ENCODE measurements at places on chromosomes 7 and 10.

DNA sequence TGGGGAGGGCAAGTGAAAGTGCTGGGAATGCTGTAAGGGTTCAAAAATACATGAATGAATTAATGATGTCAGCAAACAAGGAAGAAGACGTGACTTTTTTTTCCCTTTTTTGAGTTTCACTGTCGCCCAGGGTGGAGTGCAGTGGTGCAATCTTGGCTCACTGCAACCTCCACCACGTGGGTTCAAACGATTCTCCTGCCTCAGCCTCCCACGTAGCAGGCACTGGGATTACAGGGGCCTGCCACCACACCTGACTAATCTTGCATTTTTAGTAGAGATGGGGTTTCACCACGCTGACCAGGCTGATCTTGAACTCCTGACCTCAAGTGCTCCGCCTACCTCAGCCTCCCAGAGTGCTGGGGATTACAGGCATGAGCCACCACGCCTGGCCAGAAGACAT lies 30.0 kb downstream of the DENND10 start:
- peak; percentile 74 for DNase-seq

DNA sequence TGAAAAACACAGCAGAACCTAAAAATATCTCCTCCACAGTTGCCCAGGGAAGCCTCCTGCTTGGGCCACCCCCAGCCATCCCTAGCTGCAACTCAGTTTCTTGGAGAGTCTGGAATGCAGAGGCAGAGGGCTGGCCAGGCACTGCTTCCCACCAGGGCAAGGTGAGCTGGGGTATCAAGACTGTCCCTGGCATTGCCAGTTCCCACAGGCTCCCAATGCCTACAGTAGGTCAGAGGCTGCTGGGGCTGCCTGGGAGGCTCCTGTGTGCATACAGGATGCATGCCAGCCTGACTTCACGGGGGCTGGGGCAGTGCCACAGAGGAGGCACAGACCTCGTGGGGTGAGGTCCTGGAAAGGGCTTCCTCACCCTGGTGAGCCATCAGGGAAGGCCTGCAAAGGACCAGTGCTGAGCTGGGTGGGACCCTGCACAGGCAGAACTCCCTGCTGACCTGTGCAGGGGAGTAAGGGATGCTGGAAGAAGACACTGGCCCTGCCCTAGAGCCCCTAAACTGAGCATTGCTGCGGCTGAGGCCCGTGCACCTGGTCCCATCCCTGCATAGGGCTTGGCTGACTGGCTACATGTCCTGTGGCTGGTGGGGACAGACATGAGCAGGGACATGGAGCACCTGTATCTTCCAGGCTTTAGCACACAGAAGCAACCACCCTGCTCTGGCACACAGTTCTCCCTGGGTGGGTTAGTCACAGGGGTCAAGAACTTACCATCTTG lies 121.9 kb upstream of the RET start:
- DNase-seq: no peak

GRCh38 chr7:156592155-156592884 lies 48.3 kb upstream of the RNF32 start:
- no peak for DNase-seq

- no peak for DNase-seq
These were observed 41.7 kb downstream of the VCL start for GRCh38 chr10:74039561-74040145.

DNA sequence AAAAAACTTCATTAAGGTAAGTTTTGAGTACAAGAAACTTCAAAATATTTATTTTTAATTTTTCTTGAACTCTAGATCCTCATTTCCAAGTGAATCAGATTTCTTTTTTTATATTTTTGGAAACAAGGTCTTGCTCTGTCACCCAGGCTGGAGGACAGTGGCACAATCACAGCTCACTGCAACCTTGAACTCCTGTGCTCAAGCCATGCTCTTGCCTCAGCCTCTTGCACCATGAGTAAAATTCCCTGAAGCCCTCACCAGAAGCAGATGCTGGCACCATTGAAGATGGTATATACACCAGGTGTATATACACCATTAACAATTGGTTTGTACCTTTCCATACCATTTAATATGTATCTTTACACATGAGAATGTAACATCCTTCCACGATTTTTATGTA lies 45.1 kb upstream of the ODAD2 start:
- DNase-seq: no peak

DNA sequence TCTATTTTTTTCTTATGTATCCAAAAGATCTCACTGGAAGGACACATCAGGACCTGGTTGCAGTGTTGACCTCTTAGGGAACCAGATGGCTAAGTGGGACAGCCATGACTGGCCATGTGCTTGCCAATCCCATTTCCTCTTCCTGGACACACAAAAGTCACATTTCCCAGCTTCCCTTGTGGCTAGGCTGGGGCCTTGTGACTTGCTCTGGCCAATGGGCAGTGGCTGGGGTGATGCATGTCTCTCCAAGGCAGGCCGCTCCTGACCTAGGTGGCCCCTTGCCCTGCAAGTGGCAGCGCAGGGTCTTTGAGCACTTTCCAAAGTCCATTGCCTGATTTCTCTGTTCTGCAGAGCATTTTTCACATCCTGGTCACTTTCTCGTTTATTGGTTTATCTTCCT lies 41.7 kb upstream of the HSPA12A start:
- DNase-seq: no peak

DNA sequence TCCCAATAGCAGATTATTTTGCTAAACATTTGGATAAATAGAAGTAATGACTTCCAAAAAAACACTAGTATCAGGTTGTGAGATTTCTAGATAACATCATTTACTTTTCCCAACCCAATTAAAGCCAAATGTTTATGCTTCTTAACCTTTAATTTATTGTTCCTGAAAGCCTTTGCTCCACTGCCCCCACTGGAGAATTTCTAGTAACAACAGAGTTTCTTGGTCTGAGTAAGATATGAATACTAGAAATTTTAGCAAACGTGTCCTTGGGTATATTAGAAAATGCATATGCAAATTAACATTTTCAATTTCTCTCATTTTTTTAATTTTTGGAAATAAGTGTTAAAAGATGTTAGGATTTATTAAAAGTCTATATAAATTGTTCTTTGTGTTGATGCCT lies 958.0 kb upstream of the PHF14 start:
- no peak for DNase-seq

GRCh38 chr10:88245974-88246511 lies 337.1 kb downstream of the RNLS start:
- DNase-seq: no peak

GRCh38 chr10:110786172-110786571 lies 85.6 kb upstream of the PDCD4 start:
- no peak for DNase-seq

DNA sequence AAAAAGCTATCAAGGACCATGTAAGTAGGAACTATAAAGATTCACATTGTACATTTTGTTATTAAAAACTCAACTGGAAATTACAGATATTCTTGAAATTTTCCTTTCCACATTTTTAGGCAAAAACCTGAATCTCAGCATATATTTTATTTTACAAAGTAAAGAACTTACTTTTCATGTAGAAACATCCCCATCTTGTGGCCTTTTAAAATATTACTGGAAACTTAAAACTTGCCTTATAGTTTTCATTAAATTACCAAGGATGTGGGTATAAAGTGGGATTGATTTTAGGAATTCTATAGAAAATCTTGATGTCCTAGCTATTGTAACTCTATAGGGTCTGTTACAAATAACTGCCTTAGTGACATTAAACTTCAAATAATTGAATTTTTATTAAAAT lies 10.6 kb downstream of the DBF4 start:
- DNase-seq: no peak

DNA sequence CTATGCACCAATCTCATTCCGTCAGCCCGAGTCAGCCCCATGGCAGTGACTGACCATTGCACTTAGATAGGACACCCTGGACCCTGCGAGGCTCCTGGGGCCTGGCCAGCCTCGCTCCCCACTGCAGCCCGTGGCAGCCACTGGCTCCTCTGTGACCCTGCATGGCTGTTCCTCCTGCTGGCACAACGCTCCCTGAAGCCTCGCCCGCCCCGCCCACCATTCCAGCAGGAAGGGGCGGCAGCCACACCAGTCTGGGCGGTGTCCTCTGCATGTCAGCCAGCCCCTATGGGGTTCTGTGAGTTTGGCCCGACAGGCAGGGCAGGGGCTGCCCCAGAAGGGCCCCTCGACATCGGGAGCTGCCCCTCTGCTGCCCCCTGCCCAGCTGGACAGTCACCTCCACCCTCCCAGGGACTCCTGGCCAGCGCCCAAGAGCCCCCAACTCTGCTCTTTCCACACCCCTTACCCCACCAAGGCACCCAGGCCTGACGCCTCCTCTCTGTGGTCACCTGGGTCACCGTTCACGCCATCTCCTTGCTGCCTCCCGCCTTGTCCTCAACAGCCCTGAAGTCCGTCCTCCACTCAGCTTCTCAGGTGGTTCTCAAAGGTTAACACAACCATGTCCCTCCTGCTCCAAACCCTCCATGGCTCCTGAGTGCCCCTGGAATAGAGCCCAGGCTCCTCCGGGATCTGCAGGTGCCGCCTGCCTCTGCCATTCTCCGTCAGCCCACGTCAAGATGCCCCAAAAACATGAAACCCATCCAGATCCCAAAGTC lies 103.5 kb downstream of the MICALL2 start:
- DNase-seq: no peak

GRCh38 chr10:114703377-114704107 lies 45.5 kb upstream of the ABLIM1 start:
- no peak for DNase-seq

GRCh38 chr10:89554433-89554832 lies 19.0 kb upstream of the SLC16A12 start:
- no peak for DNase-seq

DNA sequence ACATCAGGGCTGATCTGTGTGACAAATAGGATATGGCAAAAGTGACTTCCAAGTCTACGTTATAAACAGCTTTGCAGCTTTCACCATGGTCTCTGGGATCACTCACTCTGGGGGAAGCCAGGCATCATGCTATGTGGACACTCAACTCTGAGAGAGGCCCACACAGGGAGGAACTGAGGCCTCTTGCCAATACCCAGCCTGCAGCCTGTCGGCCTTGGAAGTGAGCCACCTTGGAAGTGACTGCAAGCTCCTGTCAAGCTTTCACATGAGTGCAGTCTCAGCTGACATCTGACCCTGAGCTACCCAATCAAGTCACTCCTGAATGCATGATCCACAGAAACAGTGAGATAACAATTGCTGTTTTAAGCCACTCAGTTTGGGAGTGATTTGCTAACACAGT lies 56.5 kb downstream of the MMRN2 start:
- no peak for DNase-seq

- DNase-seq: no peak
These were observed 60.2 kb downstream of the SHOC2 start for GRCh38 chr10:110979611-110980010.

DNA sequence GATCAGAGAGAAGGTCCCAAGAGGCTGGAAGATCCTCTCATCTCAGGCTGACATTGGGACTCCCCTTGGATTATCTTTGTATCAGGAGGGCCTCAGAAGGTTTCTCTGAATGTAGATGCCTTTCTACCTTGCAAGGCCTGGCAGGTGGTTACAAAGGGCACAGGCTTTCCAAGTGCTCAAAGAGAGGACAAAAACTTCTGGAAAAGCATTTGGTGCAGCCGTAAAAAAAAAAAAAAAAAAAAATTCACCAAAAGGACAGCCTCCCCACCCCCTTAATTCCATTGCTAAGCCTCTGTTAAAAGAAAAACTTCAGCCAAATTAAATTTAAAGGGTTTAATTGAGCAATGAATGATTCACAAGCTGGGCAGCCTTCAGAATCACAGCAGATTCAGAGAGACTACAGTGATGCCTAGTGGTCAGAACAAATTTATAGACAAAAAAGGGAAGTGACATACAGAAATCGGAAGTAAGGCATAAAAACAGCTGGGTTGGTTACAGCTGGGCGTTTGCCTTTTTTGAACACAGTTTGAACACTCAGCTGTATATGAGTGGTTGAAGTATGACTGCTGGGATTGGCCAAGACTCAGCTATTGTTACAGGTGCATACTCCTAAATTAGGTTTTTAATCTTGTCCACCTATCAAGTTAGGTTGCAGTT lies 42.5 kb upstream of the LRGUK start:
- no peak for DNase-seq

GRCh38 chr10:31319602-31320549 lies 860 bp downstream of the ZEB1 start:
- no peak for DNase-seq

GRCh38 chr7:140425718-140426117 lies 21.9 kb downstream of the RAB19 start:
- no peak for DNase-seq

DNA sequence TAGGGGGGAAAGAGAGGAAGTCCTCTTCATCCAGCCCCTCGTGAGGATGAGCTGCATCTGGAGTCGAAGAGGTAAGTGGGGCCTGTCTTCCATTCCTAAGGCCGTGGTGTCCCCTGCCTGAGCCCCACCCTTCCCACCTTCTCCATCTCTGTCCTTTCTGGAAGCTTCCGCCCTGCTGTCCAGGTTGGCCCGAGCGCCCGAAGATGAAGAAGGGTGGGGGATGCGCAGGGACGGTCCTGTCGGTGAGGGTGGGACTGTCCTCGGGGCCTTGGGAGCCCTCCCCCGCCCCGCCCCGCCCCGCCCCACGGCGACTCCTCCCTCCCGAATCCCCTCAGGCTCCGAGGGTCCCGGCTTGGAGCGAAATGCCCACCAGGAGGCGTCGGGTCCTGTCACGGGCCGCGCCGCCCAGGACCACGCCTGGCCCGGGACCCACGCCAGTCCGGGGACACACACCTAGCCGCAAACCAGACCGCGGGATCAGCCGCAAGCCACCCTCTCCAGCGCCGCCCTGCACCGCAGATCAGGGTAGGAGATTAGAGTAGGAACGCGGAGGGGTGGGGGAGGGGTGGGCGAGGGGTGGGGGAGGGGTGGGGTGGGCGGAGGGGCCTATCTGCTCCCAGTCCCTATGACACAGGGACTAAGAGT lies 15.3 kb downstream of the GPRIN2 start:
- no peak for DNase-seq

DNA sequence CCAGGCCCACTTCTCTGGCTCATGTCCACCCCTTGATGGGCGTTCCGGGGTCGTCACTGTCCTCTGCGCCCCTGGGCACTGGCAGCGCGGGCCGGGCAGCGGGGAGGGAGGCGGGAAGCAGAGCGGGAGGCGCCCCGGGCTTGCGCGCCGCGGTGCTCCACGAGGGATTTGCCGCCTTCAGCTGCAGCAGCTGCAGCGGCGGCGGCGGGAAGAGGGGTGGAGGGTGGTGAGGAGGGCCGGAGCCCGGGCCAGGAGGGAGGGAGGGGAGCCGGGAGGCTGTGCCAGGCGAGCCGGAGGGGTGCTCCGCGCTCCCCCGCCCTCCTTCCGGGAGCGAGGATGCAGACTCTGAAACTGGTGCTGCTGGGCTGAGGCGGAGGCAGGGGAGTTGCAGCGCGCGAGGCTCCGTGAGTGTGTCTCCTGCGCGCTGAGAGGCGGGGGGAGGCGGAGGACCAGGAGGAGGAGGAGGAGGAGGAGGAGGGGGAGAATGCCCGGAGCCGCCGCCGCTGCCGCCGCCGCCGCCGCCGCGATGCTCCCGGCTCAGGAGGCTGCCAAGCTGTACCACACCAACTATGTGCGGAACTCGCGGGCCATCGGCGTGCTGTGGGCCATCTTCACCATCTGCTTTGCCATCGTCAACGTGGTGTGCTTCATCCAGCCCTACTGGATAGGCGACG lies at the start of gene LHFPL3:
Gene LHFPL3 (plus strand): TSS at position 308 of the 674 bp plus-strand sequence.
- DNase-seq: no peak

DNA sequence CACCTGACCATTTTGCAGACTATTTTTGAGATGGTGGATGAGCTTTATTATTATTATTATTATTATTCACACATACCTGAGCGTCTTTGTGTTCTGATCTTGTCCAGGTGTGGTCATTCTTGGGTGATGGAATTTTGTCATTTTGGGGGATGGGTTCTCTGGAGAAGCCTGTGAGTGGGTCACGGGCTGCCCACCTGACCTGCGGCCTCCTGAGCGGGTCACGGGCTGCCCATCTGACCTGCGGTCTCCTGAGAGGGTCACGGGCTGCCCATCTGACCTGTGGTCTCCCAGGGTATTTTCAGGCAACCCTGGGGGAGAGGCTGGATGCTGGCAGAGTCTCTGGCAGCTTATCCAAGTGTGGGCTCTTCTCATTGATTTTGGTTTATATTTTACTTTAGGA lies 7.3 kb downstream of the SCART1 start:
- DNase-seq: no peak
